C1 segment of cervical spinal cord (tissue), 14 donors: ENCODE measurements at places on chromosomes 5 and 9.
A peak's percentile ranks its signal among the peaks of the same experiment; 100 is the strongest.

GRCh38 chr9:93533863-93534262 is 42.5 kb upstream of the PHF2 start:
- DNase-seq = no peak

DNA sequence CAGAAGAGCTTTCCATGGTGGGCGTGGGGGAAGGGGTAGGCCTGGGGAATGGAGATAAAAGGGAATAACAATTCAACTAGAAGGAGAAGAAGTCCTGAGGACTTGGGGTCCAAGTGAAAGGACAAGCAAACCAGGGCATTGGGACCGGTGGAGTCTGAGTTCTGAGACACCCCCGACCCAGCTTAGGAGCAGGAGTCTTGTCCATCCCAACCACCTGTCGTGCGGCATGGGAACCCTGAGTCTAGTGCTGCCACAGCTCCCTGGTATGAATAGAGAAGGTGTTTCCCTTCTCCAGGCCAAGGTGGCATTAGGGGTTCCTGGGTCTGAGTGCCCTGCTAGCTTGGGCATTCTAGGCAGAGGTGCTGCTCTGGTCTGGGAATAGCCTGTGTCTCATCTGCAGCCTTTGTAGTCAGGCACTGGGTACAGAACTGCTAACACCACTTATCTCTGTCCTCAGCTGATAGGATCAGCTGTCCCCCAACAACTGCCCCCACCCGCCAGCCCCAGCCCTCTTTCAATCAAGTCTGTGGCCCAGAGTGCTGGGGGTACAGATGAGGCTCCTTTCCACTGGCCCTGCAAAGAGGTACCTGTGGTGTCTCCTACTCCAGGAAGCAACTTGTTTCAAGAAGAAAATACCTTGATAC is 9.9 kb downstream of the HNRNPAB start:
- no peak for DNase-seq

- no peak for DNase-seq
These were observed 282.7 kb upstream of the VLDLR start for GRCh38 chr9:2338777-2339365.

DNA sequence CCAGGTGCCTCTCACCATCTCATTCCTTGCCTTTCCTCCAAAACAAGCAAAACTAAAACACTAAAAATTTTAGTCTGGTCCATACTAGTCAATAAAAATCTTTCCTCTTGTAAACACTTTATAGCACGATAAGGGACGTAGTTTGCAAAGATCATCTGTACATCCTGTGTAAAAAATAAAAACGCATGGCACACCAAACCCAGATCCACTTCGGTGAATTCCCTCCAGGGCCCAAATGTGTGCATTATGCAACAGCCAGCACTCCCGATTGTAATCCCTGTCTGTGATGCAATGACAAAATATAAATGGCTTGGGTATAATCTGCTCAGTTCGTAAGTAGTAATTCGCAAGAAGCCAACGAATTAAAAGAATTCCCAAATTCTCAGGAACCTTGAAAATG is 1.4 kb downstream of the FAM169A start:
- DNase-seq = no peak

DNA sequence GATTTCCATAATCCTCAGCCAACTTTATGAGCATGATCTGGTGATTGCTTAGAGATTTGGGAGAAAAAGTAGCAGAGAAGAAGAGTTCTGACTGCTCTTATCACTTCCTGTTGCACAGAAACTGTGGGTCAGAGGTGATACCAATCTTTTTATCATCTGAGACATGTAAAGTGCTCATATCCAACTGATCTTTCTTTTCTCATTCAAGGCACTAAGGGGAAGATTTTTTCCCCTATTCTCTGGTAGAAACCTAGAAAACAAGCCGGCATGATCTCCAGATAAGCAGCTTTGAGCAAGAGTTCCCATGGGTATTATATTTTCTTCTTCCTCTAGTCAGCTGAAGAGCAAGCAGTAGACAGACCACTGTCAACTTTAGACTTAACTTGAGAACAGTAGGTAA is 29.0 kb upstream of the GPR150 start:
- DNase-seq = no peak

DNA sequence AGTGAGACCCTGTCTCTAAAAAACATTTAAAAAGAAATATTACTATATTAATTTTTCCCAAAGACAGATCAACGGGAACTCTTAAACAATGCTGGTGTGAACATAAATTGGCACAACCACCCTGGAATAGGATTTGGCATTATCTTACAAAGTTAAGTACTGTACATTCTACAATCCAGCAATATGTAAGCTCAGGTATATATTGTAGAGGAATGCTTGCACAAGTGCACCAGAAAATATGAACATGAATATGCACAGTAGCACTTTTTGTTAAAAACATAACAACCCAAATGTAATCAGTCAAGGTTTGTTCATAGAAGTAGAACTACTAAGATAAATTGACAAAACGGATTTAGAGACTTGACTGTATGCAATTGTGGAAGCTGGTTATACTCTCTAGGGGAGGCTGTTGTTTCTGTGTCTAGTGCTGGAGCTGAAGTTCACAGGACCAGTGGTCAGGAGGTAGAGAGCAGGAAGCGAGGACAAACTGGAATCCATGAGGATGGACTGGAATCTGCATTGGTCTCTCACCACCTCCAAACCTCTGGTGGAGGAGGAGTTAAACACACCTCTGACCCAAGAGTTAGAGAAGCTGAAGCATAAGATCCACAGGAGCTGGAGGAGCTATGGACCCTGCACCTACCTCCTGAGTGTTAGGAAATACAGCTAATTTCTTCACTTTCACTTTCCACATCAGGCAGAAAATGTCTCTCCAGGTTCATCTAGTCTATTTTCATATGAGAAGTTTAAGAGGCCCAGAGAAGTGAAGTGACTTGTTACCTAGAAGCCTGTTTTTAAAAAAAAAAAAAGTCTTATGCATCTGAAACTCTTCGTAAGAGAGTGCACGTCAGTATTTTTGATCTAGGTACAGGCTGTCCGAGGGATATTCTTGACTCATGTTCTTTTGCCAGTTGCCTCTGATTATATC is 20.3 kb upstream of the RIC1 start:
- DNase-seq = no peak

GRCh38 chr9:36438536-36439236 is 38.6 kb upstream of the RNF38 start:
- no peak for DNase-seq

DNA sequence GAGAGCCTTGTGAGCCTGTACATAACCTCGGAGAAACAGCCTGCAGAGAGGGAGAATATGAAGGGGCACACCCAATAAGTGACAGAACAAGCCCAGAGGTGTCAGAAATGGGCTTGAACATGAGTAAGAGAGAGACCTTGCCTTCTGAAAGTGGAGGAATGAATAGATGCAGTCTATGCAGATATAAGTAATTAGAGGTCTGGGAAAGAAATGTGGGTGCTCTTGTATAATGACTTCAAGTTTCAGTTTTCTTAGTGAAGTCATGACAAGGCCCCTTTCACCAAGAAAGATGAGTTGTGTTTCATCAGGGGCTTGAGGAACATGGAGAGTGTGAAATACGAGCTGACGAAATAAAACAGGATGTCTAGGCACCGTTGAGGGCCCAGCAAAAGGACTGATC is 15.1 kb downstream of the GRAMD2B start:
- DNase-seq = no peak

GRCh38 chr9:116639251-116639741 is 47.8 kb upstream of the TRIM32 start:
- no peak for DNase-seq

GRCh38 chr5:8913522-8913921 is 632.4 kb downstream of the SEMA5A start:
- no peak for DNase-seq

DNA sequence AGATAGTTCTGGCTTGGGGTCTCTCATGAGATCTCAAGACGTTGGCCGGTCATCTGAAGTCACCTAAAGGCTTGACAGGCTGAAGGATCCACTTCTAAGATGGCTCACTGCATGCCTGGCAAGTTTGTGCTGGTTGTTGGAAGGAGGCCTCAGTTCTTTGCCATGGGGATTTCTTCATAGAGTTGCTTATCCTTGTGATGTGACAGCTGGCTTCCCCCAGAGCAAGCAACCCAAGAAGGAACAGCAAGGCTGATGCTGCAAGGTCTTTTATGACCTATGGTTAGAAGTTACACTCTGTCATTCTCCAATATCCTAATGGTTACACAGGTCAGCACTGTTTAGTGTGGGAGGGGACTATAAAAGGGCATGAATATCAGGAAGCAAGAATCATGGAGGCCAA is 20.7 kb upstream of the GRPEL2 start:
- DNase-seq = no peak

DNA sequence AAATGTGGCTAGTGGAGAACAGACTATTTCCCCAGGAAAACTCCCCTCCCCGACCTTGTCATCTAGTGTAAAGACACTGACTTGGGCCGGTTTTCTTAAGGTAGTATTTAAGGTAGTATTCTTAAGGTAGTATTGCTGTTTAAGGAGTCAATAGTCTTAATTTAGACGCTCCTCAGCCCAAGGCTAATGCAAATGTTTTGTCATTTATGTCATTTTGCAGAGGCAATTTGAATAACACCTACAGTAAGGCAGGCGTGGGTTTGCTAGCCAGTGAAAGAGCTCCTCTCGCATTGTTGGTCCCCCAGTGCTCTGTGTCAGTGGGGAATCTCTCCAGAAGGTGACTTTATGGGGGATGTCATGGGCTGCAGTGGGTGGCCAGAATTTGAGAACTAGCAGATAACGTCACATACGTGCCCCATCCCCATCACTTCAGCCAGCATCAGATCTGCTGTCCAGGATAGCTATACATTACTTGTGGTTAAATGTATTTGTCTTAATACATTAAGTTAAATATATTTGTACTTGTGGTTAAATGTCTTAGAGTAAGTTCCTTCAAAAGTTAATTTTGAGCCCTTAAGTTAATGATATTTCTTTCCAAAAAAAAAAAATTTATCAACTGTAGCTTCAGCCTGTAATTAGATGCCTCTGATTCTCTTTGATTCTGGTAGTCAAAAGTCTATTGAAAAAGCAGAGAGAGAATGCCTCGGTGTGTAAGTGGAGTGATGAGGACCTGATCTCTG is 2.6 kb downstream of the PPP1R26 start:
- DNase-seq = no peak

GRCh38 chr9:83013867-83014605 is 48.9 kb downstream of the RASEF start:
- DNase-seq = no peak

DNA sequence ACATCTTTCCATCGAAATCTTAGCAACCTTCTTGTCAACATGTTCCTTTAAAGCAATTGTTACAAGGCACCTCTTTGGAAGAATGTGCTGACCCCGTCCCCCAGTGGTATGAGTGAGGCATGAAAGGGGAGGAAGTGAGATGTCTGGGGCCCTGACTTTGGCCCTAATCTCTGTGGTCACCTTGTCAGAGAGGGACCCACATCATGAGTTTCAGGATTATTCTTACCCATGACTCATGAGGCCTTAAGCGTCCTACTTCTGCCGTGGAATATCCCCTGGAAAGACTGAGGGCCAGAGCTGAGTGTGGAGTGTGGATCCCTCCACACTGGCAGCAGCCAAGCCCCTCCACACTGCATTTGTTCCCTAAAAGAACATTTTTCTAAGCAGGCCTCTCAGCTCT is 81.2 kb downstream of the FSTL4 start:
- DNase-seq = no peak

DNA sequence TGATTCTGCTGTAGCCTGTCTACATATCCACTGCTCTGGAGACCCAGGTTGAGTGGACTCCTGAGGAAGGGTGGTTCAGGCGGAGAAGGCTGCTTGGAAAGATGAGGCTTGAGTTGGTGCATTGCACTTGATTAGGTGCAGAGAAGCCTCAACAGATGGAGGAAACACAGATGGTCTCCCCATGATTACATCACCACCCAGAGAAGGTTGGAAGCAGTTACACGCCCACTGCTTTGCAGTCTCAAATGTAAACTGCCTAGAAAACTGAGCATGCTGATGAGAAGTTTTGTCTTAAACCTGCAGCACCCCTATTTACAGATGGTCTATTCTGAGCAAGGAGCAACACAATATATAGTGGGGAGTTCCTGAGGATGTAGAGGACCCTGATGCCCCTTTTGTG is 266.6 kb downstream of the PIK3R1 start:
- peak; percentile 80 for DNase-seq

- peak; percentile 24 for DNase-seq
These were observed 1.0 kb downstream of the SET start for GRCh38 chr9:128689820-128690683.

GRCh38 chr9:84411683-84412267 is 71.2 kb upstream of the SLC28A3 start:
- DNase-seq = no peak

- DNase-seq = no peak
These were observed 26.9 kb downstream of the TCERG1 start for GRCh38 chr5:146474065-146474464.

DNA sequence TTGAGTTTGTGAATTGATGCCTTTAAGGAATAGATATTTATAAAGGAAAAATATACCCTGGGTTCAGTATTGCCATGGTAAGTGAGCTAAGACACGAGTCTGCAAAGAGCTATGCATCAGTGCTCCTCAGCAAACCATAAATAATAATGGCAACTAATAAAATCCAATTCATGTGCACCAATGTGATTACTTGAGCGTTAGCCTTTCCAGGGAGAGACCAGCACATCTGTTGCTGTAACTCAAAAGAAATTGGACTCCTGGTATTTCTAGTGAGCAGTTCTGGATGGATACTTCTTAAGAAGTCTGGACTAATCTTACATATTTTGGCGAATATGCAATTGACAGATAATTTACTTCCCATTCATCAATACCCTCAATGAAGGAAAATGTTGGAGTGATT is 373.3 kb downstream of the ARHGEF28 start:
- no peak for DNase-seq

DNA sequence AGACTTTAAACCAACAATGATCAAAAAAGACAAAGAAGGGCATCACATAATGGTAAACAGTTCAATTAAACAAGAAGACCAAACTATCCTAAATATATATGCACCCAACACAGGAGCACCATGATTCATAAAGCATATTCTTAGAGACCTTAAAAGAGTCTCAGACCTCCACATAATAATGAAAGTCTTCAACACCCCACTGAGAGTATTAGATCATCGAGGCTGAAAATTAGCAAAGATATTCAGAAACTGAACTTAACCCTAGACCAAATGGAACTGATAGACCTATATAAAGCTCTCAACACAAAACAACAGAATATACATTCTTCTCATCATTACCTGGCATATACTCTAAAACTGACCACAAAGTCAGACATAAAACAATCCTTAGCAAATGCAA is 11.7 kb upstream of the SPINK14 start:
- no peak for DNase-seq

DNA sequence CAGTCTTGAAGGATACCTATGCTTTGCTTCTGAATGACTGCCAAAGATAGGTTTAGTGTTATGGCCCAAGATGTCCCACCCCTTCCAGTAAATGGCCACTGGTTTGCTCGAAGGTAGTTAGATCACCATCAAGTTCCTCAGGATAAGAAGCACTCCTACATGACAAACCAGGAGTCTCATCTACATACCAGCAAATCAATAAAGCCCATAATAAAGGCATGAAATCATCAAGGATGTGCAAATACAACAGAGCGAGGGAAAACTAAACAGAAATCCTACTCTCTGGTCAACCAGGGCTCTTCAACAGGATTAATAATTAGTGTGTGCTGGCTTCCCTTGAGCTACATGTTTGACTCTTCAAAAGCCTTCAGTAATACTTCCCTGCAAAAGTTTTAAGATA is 141.0 kb downstream of the LHFPL2 start:
- DNase-seq = no peak
